CD4-positive, alpha-beta T cell treated with Interleukin-17A for 4 hours (primary cell): ENCODE measurements at places on chromosomes 3 and 15.

DNA sequence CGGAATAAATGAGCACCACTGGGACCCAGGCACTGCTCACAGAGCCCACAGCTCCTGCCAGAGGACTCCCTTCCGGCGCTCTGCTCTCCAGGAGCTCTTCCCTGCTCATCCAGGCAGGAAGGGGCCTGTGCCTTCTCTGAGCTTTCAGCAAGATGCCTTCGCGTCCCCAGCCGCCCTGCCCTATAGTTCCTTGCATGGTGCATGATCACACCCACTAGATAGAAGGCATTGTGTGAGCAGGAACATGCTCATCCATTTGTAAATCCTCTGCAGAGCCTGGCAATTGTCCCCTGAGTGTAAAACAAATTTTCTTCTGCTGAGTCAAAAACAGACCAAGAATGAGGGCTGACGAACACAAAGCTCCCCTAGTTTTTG, 181.6 kb downstream of the MEGF11 start:
- DNase-seq = no peak

GRCh38 chr15:82768414-82769054, 37.3 kb downstream of the FSD2 start:
- no peak for DNase-seq

DNA sequence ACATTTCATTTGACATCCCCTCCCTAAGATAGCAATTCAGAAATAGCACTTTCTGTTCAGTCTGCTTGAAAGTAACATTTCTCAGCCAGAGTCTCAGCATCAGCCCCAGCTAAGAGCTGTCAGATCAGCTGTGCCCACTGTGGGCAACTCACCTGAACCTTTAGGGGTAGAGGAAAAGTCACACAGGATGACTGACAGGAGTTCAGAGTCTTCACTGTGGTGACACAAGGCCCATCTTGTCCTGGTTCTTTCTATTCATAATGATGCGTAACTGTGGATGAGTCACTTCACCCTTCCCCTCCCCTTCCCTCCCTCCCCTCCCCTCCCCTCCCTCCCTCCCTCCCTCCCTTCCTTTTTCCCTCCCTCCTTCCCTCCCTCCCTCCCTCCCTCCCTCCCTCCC, 96.1 kb upstream of the RASGRP1 start:
- DNase-seq = peak; percentile 68

DNA sequence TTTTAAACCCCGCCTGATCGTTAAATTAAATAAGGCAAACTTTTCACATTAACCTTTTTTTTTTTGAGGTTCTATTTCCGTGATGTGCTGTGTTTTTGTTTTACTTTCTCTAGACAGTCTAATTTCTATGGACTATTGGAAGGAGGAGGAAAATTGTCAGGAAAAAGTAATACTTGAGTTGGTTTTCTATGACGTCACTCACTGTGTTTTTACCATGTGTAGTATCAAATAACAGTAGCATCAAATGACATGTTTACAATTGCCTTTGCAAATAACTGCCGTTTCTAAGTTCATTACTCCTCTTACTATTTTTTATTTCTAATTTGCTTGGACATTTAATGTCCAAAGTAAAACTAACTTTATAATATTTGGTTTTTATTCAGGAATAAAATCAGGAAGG, 32.3 kb downstream of the MYO1E start:
- DNase-seq = no peak

DNA sequence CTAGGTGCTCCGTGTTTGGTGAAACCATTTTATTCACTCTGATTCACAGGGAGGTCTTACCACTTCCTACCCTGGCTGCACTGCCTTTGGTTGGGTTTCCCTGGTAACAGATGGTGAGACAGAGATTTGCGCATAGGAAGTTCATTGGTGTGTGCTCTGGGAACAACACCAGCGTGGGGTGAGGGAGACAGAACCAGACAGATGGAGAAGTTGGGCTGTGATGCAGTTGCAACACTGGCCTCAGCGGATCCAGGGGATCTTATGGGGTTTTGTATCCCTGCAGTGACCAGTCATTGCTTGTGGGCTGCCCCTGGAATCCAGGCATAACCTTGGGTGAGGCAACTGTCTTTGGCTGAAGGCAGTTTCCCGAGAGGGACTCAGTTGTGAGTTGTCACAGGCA, 12.5 kb upstream of the IL16 start:
- DNase-seq = no peak

GRCh38 chr15:98001663-98002194, 41.2 kb downstream of the ARRDC4 start:
- DNase-seq = no peak

- no peak for DNase-seq
Measured at GRCh38 chr15:77482570-77482969, 61.9 kb downstream of the HMG20A start.

DNA sequence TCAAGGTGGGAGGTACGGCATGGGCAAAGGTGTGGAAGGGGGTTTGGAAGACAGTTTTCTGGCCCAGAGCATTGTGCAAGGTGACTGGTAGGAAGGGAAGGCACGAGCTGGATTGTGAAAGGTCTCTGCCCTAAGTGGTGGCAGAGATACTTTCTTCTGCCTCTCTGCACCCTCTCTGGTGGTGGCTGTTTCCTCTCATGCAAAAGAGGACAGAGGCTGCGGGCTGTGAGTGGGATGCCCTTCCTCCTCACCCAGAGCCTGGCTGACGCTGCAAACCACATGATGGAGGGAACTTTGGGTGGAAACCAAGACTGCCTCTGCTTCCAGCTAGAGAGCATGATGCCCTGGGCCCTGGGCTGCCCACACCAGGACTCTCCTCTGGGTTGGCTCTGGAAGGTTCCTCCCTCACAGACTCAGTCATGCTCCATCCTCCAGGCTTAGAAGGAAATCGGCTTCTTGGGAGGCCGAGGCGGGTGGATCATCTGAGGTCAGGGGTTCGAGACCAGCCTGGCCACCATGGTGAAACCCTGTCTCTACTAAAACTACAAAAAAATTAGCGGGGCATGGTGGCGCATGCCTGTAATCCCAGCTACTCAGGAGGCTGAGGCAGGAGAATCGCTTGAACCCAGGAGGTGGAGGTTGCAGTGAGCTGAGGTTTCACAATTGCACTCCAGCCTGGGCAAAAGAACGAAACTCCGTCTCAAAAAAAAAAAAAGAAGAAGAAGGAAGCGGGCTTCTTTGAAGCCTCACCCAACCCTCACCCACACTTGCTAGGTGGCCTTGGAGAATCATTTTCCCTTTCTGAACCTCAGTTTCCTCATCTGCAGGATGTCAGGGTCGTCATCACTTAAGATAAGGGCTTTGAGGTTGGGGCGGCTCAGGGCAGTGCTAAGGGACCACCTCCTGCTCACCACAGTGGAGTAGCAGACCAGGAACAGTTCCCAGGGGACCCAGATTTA, 8.3 kb downstream of the PSTPIP1 start:
- DNase-seq = peak; percentile 80

DNA sequence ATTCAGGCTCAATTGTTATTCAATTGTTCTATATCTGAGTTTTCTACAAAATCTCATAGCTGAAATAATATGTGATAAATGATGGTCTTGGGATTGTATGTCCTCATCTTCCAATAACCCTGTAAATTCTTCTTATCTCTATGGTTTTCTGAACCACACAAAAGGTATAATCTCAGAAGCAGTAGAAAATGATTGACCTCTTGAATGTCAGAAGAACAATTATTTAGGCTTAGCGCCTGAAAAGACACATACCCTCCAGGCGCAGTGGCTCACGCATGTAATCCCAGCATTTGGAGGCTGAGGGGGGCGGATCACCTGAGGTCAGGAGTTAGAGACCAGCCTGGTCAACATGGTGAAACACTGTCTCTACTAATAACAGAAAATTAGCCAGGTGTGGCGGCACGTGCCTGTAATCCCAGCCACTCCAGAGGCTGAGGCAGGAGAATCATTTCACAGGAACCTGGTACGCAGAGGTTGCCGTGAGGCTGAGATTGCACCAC, 288.0 kb upstream of the TBC1D5 start:
- DNase-seq = no peak

DNA sequence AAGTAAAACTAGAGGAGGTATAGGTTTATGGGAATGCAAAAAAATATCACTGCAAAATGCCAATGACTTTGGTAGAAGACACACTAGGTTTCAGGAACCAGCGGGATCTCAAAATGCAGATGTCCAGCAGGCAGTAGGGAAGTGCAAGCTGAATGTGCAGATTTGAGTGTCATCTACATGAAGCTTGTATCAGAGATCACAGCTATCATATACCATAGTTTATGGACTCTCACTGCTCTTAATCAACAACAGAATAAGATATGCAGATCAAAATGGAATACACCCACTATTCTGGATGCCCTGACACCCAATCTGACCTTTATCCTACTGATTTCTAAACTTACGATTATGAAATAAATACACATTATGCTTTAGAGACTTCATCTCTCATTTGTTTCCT, 27.7 kb downstream of the TMCC1 start:
- DNase-seq = no peak

DNA sequence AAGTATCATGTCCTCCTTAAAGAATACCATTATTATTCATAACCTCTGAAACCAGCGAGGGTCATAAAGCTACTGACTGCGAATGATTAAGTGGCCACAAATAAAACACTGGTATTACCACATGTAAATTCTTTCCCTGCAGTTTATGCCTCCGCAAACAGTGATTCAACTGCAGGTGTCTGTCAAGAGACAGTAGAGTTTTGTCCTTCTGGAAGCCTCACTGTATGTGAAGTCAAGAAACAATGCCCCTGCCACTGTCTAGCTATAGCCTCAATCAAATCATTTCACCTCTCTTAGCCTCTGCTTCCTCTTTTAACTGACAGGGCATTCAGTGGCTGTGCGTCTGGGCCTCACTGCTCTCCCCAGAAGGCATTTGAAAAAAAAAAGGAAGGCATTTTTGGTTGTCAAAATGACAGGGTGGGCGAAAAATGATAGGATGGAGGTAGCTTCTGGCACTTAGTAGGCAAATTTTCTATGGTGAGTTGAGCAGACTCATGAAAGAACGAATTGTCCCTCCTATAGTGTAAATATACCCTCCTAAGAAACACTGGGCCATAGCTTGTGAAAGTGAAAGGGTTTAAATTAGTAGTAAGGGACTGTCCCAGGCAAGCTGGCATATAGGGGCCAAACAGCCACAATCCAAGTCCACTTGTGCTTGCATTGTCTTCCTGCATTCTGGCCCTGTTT, 66.7 kb downstream of the FILIP1L start:
- DNase-seq = no peak

DNA sequence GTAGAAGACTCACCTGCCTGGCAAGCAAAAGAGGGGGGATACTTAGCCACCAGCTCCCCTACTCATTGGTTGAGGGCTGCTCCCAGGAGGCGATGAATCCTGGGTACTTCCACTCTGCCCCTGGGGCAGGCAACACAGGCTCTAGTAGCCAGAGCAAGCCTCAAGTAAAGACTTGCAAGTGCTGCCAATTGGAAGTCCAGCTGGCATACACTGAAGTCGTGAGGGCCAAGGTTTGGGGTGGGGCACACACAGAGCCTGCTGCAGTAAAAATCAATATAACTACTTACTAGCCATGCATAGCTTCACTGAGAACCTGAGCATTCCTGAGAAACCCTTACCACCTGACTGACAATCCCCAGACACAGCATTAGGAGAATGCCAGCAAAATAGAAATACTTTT, 123.0 kb upstream of the EIF1B start:
- DNase-seq = no peak

DNA sequence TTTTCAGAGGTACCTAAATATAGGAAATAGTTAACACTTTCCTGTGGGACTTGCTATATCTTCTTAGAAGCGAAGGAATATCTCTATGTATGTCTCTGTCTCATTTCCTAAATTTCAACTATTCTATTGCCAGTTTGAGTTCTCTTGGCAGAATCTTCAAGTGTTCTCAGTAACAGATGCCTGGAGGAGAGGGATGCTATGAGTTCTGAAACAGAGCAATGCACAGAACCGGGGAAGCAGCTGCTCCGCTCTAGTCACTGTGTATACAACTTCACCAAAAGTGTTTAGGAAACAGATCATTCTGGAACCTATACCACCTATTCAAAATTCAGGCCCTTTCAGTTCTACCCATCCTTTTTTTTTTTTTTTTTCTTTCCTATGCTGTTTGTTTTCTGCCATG, 144.6 kb downstream of the RORA start:
- DNase-seq = no peak

DNA sequence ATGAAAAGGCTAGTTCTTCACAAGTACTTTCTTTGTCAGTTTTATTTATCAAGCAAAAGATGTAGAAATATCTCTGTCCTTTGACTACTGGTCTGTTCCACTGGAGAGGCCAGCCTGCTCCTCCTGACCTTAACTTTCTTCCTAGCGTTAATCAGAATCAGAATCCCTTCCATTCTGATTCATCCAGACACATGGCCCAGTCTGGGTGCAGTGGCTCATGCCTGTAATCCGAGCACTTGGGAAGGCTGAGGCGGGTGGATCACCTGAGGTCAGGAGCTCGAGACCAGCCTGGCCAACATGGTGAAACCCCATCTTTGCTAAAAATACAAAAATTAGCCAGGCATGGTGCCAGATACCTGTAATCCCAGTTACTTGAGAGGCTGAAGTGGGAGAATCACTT, 32.0 kb upstream of the MANF start:
- DNase-seq = no peak

GRCh38 chr3:52506266-52506966, 11.3 kb downstream of the STAB1 start:
- DNase-seq = no peak

GRCh38 chr15:41523097-41523496, 9.5 kb upstream of the LTK start:
- DNase-seq = no peak

- DNase-seq = peak; percentile 25
Measured at GRCh38 chr3:38646630-38647029, 2.9 kb downstream of the SCN5A start.

DNA sequence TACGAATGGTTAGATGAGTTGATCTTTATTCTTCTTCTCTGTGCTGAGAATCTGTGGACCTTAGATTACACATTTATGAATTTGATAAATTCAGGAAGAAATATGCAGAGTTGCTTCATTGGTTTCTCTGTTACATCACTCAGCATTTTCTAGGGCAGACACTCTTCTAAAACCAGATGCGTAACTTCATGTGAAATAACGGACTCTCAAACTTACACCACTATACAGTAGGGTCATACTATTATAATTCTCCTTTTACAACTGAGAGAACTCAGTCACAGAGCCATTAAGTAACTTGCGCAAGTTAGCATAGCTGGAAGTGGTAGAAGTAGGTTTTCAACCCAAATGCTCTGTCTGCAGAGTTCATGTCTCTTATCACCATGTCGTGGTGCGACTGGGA, 5.7 kb downstream of the TMEM207 start:
- DNase-seq = no peak

DNA sequence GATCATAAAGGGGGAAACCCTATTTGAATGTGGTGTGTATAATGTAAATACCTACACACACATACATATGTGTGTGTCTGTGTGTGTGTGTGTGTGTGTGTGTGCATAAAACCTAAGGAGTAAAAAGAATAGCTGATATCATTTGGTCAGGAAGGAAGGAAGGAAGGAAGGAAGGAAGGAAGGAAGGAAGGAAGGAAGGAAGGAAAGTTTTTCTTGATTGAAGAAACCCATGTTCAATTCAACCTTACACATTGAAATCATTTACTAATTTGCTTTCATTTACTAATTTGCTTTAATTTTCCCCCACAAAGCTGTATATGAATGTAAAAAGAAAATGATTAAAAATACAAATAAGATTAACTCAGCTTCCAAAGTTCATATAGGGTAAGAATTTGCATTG, 386.6 kb downstream of the ROBO2 start:
- DNase-seq = no peak

- DNase-seq = no peak
Measured at GRCh38 chr3:62919784-62920465, 44.7 kb upstream of the CADPS start.

- DNase-seq = no peak
Measured at GRCh38 chr3:106965307-106965706, 411.9 kb upstream of the CCDC54 start.
